ENCODE measurements at places on chromosomes 7 and 10.

- DNase-seq = no peak
Measured at GRCh38 chr7:44935583-44935982, 43.2 kb downstream of the MYO1G start.

GRCh38 chr7:27942711-27943110 lies 202.7 kb downstream of the TAX1BP1 start:
- DNase-seq = no peak

GRCh38 chr7:49563693-49564378 lies 209.6 kb upstream of the VWC2 start:
- DNase-seq = no peak

DNA sequence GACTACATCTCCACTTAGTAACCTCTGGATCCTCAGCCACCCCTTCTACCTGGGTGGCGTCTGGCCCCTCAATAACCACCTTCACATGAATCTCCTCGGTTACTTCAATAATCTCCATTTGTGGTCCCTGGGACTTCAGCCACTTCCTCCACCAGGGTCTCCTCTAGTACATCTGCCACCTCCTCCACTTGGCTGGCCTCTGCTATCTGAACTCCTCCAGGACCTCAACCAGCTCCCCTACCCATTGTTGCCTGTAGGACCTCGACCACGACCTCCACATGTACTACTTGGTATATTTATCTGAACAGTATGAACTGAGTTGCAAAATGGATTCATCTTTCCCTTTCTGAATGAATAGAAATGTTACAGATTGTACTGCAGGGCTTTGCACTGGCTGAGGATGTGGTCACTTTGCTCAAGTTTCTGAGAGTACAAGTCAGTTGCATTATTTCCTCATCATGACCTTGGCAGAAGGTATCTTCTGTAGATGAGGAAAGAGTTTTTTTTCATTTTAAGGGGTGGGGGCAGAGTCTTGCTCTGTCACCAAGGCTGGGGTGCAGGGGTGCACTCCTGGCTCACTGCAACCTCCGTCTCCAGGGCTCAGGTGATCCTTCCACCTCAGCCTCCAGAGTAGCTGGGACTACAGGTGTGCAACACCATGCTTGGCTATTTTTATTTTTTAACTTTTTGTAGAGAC lies 36.0 kb downstream of the MAT1A start:
- DNase-seq = no peak

DNA sequence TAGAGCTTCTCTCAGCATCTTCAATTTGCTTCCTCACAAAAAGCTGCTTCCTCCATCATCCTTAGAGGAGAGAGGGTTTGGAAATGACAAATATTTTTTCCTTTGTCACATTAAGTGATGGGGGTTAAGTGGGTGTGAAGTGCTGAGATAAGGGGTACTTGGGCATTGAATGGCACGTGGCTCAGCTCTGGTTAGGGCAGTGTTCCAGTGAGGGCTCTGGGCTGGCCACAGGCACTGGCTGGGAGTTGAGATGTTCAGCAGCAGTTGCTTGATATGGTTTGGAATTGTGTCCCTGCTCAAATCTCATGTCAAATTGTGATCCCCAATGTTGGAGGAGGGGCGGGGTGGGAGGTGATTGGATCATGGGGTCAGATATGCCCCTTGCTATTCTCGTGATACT lies 33.7 kb upstream of the CHCHD3 start:
- DNase-seq = no peak

- DNase-seq = no peak
Measured at GRCh38 chr10:10977226-10977956, 40.3 kb upstream of the CELF2 start.

GRCh38 chr7:157560710-157561522 lies 224.1 kb downstream of the DNAJB6 start:
- DNase-seq = no peak

DNA sequence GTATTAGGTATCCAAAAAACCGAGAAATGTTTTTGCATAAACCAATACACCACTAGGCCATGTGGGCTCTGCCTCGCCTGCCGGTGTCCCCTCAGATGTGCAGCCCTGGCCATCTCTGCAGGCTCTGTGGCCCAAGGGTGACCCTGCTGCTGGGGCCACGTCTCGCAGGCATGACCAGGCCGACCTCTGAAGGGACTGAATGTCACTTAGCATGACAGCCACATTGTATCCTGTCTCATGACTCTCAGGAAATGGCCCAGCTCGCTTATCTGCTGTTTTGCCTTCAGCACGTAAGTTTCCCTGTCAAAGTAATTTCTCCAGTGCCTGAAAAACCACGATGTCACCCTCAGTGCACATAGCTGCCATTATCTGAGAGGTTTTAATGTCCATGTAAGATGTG lies 49.5 kb upstream of the ZNF32 start:
- no peak for DNase-seq

DNA sequence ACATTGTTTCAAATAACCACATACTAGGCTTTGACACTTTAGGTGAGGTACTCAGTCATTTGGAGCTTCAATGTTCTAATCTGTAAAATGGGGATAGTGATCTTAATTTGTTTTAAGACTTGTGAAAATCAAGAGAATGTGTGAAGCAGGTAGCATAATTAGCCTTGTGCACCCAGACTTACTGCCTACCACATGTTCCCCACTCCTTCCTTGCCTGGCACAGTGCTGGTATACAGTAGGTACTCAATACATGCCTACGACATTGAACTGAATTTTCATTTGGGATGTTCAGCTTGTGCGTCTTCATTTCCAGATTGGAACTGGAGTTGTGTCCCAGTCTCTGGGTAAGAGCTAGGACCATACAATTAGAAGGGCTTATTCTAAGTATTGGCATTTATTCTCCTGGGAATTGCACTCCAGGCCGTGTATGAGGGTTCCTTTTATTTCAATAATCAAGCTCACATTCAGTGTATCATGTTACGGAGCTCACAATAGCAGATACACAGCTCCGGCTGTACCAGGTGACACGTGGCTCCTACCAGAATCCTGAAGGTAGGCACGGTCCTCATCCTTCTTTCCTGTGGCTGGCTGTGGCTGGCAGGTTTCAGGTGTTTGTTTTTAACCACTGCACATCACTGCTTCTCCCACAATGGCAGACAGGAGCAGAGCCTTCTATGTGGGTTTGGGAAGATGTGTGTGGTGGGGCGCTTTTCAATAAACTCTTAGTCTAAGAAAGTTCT lies 109.4 kb upstream of the PDCD4 start:
- DNase-seq = no peak

DNA sequence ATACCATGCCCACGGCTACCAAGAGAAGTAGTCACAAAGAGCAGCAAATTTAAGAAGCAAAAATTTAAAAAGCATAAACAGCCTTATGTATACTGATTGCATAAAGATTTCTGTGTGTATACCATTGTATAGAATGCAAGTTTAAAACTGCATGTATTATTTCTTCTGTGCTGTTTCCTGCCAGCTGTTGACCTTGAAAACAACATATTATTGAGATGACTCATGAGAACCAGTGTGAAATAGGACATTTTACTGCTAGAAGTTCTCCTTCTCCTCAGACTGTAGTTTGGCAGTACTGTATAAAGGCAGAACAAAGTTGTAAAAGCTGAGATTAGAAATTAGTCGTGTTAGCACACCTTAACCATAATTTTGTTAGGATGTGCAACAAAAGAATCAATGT lies 42.3 kb upstream of the SGCE start:
- no peak for DNase-seq

- DNase-seq = no peak
Measured at GRCh38 chr10:77738496-77739158, 101.0 kb upstream of the KCNMA1 start.

GRCh38 chr10:486666-487322 lies 202.7 kb downstream of the DIP2C start:
- no peak for DNase-seq

DNA sequence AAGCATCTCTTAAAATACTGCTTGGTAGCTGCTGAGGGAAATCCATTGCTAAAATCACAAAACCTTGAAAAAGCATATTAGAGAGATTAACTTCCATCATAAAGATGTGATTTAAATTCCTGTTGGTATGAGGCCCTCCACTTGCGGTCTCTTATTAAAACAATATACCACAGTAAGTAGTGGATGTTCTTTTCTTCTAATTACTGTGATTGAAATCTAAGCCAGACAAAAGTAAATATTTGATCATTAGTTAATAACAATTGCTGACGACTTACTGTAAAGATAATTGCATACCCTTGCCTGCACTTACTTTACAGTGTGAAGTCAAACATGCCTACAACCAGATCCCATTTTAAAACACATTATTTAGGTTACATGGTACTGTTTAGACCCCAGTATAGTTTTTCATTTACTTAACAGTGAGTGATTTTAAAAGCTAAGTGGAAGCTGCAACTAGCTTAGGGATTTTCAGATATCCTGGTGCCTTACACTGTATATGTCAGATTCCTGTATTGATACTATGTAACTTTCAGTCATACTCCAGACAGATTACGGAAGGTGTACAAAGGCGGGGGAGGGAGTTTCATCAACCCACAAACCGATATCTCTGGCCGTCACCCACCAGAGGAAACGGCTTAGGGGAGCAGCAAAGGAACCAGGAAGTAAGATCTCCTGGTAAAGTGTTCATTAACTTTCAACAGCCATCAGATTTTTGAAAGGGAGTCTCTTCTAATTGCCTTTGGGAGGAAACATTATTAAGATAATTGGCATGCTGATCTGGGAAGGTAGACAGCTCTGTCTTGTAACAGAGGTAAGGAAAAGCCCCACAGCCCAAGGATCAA lies 986 bp downstream of the NRP1 start:
- peak; percentile 30 for DNase-seq

DNA sequence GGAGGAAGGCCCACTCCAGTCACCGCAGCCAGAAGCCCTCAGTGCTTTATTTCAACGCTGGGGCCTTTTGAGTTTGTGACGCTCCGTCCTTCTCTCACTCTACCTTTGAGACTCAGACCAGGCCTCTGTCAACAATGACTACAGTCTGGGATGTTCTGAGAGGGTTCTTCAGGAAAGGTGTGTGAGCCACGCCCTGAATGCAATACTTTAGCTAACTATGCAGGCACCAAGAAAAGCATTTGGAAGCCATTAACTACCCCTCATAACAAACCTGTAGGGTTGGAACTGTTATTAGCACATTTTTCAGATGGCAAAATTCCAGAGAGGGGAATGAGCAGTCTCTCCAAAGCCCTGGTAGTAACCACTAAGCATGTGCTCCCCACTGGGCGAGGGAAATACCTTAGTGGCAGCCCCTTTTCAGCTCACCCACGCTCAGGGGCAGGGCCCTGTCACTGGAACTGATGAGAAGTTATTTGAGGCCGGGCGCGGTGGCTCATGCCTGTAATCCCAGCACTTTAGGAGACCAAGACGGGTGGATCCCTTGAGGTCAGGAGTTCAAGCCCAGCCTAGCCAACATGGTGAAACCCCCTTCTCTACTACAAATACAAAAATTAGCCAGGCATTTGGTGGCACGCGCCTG lies 5.7 kb upstream of the ARPC1B start:
- no peak for DNase-seq

DNA sequence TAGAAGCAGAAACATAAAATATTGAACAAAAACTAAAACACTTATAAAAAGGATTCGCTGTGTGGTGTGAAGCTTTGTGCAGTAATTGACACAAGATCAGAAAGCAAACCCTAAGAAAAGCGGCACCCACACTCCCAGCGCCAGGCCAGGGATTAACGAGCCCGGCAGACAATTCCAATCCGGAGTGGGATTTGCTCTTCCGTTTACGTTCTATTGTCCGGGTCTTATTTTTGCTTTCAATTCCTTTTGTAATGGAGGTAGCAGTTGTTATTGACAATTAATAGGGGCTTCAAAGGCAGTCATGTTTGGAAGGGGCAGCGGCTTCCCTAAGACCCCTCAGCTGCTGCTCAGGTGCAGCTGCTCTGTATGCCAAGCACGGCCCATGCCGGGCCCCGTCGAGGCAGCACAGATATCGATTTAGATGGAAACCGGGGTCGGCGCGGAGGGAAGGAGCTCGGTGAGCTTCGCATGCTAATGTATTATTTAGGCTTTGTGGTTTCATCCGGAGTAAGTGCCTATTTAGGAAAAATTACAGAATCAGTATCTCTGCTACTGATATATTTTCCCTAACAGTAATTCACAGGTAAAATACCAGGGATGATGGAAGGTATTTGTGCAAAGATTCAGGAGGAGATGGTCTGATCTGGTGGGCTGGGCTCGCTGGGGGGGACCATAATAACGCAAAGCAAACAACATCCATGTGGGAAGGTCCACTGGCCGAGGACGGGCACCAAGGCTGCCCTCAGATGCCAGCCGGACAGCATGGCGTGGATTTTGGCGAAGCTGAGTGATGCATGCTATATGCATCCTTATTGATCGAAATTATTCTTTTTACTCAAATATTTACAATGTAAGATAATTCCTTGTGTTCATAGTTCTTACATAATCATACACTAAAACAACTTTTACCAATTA lies 561.7 kb downstream of the PTPRN2 start:
- no peak for DNase-seq

GRCh38 chr7:136058546-136058945 lies 81.4 kb upstream of the MTPN start:
- no peak for DNase-seq

- DNase-seq = no peak
Measured at GRCh38 chr10:126422567-126422966, 34.3 kb upstream of the ADAM12 start.

GRCh38 chr10:21626457-21627161 lies 92.6 kb downstream of the MLLT10 start:
- DNase-seq = no peak

DNA sequence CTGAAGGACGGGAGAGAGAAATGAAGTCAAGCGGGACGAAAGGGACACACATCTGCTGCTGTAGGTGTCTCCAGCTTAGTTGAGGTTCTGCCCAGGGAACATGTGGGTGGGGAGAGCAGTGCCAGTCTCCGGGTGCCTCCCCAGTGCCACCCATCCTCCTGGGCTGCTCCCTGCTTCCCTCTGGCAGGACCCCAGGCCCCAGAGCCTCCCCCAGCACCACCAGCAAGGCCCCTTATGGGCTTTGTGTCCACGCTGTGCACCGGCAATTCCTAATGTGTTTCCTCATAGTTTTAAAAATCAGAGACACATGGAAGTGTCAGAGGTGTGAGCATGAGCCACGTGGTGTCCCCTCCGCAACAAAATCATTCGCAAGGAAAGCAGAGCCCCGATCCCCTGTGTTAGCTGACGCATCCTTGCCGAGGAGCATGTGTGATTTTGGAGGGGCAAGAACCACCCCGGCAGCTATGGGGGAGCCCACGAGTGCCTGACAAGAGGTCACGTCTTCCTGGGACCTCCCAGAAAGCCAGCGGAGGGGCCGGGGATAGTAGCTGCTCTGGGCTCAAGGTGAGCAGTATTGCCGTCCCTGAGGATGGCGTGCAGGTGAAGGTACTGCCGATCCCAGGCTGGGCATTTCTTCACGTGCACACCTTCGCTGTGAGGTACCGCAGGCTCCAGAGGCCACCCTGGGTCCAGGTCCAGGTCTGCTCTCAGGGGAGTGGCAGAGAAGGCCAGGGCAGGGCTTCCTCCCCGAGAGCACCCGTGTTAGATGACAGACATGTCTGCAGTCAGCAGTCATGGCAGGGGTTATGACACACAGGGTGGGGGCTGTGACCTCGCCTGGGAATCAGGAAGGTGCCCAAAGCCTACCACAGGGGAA lies 448.2 kb upstream of the FOXK1 start:
- no peak for DNase-seq

DNA sequence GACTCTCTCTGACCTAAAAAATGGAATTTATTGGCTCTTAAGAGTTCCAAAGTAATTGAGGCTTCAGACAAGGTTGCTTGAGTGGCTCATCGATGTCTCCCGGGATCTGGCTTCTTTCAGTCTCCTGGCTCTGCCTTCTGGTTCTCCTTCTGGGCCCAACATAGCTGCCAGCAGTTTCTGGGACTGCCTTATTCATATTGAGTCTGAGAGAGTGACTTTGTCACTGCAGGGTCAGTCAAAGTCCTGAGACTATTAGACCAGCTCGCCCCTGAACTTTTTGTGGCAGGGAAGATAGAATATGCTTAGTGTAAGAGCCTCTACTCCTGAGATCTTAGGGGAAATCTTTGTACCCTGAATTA lies 94.0 kb downstream of the MMRN2 start:
- DNase-seq = no peak

GRCh38 chr10:95837783-95838182 lies 70.0 kb upstream of the CC2D2B start:
- no peak for DNase-seq
